Psoas muscle (tissue), 8 donors: ENCODE measurements at places on chromosomes 2 and 18. TPM values are rescaled to one million over a fixed set of nuclear protein-coding genes. Genes with fewer than 3 reads are reported as not detected.

GRCh38 chr2:50746526-50746925, 285.4 kb downstream of the NRXN1 start:
- DNase-seq, result no peak
- no peaks in the 10 kb centered on the region for H3K36me3 ChIP-seq
- H3K4me1 ChIP-seq, result no peaks in the 10 kb centered on the region
- no peak overlapping the region for H3K4me3 ChIP-seq
- H3K27ac ChIP-seq, result no peak overlapping the region

Gene IL1RL2
- 0.40 TPM for total RNA-seq

DNA sequence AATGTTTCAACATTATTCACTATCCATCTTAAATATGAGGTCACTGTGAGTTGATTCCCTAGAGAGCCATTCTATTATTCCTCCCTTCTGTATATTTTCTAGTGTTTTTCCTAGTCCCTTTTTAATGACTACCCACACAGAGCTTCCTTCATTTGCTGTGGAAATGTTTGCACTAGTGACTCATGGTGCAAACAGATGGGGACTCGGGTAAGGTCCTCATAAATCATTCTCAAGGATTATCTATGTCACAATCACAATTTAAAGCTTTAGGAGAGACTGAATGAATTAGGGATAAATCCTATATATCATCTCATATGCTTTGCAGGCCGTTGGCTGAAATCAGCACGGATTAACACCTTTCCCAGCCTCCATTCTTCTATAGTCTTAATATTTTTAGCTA, 159.6 kb downstream of the DCC start:
- no peak overlapping the region for H3K27ac ChIP-seq
- no peak for DNase-seq
- H3K27me3 ChIP-seq, result no peaks in the 10 kb centered on the region
- no peaks in the 10 kb centered on the region for H3K4me1 ChIP-seq
- H3K36me3 ChIP-seq, result no peaks in the 10 kb centered on the region

Gene TUBA4A
- 669 TPM for total RNA-seq

DNA sequence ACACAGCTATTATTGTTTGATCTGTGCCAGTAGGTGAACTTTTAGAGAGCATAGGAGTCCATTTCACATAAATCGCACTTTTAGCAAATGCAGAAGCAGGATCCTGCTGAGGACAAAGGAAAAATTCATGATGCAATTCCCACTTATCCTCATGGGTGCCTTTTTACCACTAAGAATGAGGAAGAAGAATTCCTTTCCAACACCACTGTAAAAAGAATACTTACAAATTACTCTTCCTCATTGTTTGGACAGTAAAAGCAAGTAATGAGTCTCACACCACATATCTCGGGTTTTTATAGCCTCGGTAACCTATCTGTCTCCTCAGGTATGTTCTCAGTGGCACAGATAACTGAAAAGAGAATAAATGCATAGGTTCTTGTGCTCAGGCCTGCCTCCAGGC, 238.5 kb downstream of the MTX2 start:
- DNase-seq, result no peak
- H3K27ac ChIP-seq, result no peak overlapping the region
- H3K4me1 ChIP-seq, result no peaks in the 10 kb centered on the region
- no peaks in the 10 kb centered on the region for H3K36me3 ChIP-seq
- H3K4me3 ChIP-seq, result no peak overlapping the region
- H3K27me3 ChIP-seq, result no peaks in the 10 kb centered on the region

Gene IL36RN
- not detected for total RNA-seq

- no peak for DNase-seq
- no peaks in the 10 kb centered on the region for H3K4me1 ChIP-seq
Measured at GRCh38 chr2:144682248-144682647, 162.3 kb upstream of the ZEB2 start.
